ENCODE measurements at places on chromosomes 7 and 10.

- DNase-seq = no peak
Observed at GRCh38 chr7:47772492-47772891, 175.8 kb downstream of the PKD1L1 start.

DNA sequence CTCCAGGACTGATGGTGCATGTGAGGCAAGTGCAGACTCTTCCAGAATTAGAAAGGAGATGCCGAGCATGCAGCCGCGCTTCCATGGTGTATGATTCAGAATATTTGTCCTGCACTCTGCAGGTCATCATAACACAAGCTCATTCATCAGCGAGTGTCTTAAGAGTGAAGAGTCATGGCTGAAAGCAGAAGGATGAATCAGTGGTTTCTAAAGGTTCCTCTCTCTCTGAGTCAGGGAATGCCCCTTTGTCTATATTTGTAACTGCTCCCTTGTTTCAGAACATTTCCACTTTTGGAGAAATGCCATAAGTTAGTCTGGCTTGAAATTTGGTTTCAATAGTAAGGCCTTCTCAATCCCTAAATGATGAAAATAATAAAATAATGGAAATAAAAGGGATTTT is 52.3 kb downstream of the HECW1 start:
- DNase-seq = peak; percentile 85

- DNase-seq = peak; percentile 84
Observed at GRCh38 chr7:28192786-28193585, 12.4 kb upstream of the JAZF1 start.

DNA sequence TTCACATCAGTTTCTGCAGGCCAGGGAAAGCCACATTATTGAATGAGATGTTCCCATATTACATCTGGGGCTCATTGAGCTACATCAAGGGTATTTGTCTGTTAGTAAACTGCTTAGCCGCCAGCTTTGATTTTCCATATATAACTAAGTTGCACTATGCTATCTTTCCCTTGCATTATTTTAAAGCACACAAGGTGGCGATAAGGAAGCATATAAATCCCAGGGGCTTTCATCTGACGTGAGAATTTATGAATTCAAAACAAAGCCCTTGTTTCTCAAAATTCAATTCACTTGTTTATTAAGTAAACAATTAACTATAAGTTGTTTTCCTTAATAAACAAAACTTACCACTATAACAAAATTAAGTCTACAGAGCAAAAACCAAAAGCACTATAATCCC is 334.1 kb upstream of the TPK1 start:
- no peak for DNase-seq

DNA sequence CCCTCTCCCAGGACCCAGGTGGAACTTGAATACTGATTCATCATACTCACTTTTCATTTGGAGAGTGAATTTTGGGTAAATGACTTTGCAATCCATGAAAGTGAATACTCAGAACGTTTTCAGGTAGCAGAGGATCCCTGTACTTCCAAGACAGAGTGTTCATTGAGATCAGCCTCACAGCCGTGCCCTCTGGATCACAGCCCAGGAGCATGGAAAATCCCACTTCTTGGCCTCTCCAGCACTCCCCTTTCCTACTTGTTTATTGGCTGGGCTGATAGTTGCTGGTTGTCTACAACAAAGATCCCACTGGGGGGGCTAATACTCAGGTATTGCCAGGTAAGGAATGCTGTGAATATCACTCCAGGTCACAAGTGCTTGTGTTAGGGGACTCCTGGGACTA is 5.9 kb downstream of the GCK start:
- no peak for DNase-seq

- no peak for DNase-seq
Observed at GRCh38 chr10:132195366-132196075, 8.8 kb downstream of the DPYSL4 start.

GRCh38 chr7:75905785-75906604 is 9.0 kb upstream of the POR start:
- peak; percentile 78 for DNase-seq

DNA sequence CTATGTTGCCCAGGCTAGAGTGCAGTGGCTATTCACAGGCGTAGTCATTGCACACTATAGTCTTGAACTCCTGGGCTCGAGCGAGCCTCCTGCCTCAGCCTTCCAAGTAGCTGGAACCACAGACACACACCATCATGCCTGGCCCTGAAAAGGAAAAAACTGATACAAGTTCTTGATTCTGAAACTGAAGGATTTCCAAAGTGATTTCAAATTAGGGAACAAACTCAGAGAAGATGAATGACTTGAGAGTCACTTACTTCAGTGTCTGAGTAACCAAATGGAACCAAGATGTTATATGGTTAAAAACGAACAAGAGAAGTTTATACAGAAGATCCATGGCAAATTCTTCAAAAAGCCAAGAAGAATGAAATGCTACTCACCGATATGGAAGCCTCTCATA is 14.4 kb downstream of the CWF19L1 start:
- no peak for DNase-seq

DNA sequence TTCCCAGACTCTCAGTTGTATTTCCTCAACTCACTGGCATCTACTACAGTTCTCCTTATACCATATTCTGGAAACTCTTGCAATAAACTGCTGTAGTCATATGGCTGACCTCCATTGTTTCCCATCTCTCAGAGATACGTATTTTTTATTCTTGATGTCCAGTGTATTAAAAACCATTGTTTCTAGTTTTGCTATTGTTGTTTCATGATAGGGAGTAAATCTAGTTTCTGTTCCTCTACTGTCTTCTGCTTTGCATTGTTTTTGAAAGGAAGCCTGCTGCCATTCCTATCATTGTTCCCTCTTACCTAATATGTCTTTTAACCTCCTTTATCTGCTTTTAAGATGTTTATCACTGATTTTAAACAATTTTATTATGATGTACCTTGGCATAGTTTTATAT is 255.0 kb downstream of the ADK start:
- DNase-seq = no peak

DNA sequence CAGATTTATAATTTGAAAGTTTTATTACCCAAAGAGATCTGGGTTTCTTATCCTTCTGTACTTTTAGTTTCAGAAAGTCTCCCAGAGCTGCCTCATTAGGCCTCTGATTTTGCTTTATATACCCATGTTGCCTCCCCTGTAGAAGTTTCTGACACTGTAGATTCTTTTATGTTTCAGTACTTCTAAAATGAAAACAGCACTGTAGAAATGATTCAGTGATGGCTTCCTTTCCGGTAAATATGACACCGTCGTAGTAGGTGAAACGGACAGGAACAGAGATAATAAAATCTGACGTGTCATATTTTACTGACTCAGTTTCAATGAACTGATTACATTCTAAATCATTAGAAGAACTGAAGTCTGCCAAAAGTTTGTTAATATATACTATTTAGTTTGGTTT is 272.7 kb downstream of the TWIST1 start:
- DNase-seq = no peak

GRCh38 chr7:69982197-69982596 is 383.9 kb downstream of the AUTS2 start:
- DNase-seq = peak; percentile 63

- no peak for DNase-seq
Observed at GRCh38 chr10:49230004-49230403, 41.8 kb upstream of the TMEM273 start.

GRCh38 chr7:90797596-90797995 is 201.5 kb downstream of the CDK14 start:
- no peak for DNase-seq

DNA sequence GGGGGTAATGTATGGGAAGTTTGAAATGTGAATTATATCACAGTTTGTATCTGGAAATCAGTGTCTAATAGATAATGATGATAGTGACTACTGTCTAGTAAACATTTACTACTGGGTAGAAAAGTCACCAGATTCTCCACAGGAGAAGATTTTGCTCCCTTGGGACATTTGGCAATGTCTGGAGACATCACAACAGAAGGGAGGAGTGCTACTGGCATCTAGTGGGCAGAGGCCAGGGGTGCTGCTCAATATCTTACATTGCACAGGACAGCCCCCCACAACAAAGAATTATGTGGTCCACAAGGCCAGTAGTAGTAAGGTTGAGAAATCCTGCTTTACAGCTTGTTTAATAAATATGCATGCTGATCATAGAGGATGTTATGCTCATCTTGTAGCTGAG is 92.3 kb upstream of the PRPS1L1 start:
- peak; percentile 15 for DNase-seq

- DNase-seq = no peak
Observed at GRCh38 chr10:86321568-86321967, 45.0 kb downstream of the GRID1 start.

GRCh38 chr7:47443049-47443448 is 138.9 kb downstream of the TNS3 start:
- DNase-seq = no peak

DNA sequence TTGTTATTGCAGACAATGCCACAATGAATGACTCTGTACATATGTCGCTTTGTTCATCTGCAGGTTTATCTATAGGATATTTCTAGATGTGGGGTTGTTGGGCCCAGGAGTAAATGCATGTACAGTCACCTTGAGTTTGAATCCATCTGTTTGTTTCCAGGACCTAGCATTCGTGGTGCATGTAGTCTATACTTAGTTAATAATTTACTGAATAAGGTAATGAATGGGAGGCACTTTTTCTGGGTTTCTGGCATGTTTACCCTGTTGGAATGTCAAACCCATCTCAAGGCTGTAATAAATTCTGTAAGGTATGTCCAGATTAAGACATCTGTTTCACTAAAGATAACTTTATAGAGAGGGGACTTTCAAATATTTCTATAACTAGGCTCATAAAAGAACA is 23.5 kb downstream of the HECTD2 start:
- no peak for DNase-seq

DNA sequence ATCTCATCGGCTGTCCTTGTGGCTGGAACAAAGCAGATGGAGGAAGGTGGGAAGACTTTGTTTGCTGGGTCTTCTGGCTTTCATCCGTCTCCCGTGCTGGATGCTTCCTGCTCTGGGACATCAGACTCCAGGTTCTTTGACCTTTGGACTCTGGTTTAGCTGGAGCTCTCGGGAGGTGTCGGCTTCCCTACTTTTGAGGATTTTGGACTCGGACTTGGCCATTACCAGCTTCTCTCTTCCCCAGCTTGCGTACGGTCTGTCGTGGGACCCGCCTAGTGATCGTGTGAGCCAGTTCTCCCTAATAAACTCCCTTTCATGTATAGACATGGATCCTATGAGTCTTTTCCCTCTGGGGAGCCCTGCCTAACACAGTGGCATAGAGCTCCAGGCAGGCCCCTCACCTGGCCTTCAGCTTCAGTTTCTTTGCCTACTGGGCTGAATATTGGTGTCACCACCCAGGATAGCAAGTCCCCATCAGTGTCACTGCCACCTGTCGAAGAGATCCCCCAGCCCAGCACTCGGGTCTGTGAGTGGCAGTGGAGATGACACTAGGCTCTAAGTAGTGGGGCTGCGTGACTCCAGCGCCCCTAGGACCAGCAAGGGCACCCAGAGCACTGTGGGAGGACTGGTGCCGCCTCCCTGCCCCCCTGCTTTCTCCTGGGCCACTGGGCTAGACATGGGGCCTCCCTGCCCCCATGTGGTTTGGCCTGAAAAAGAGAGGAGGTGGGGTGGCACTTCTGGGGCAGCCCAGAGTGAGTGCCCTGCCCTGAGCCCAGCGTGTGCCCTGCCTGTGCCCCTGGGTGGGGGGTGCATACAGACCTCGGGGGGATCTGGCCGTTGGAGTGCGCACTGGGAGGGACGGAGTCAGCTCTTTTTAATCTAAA is 135.6 kb downstream of the LHPP start:
- no peak for DNase-seq

GRCh38 chr7:8382004-8382730 is 51.2 kb upstream of the NXPH1 start:
- no peak for DNase-seq

- DNase-seq = peak; percentile 44
Observed at GRCh38 chr7:94400022-94400421, 5.3 kb downstream of the COL1A2 start.

DNA sequence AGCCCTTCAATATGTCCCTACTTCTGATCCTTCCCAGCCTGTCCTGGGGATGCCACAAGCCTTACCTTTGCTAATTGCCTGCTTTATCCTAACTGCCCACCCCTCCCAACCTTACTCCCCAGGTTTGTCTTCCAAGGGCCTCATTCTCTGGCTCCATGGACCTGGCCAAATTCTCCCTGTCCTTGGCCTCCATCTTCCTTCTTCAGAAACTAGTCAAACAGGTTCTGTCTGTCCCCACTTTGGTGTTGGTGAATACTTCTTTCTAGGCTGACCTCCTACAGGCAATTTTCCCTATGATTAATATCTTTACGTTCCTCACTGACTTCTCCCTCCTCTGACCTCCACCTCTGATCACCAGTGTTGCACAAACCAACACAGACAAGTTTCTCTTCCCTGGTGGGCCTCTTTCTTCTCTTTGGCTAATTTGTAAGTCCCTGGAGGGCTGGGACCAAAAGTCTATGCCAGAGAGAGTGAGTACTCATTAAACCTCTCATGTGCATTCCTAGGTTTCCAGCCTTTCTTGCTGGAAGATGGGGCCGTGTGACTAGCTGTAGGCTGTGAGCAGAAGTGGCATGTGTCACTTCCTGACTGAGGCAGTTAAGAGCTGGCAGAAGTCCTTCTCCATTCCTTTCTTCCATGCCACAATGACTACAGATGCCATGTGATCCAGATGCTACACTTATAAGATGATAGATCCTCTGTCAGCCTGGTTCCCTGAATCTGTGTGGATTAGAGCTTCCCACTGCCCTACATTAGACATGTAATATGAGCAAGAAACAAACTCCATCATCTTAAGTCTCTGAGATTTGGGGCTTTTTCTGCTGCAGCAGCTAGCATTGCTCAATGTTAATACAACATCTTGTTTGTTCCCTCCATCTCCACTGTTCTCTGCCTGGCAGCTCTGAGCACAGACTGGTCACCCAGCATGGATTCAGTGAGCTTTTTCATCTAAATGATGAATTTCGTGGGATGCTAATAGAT is 382.7 kb downstream of the RPS24 start:
- peak; percentile 15 for DNase-seq

GRCh38 chr7:42753811-42754363 is 158.0 kb downstream of the C7orf25 start:
- no peak for DNase-seq

GRCh38 chr10:129024046-129024445 is 443.0 kb upstream of the MGMT start:
- DNase-seq = no peak

DNA sequence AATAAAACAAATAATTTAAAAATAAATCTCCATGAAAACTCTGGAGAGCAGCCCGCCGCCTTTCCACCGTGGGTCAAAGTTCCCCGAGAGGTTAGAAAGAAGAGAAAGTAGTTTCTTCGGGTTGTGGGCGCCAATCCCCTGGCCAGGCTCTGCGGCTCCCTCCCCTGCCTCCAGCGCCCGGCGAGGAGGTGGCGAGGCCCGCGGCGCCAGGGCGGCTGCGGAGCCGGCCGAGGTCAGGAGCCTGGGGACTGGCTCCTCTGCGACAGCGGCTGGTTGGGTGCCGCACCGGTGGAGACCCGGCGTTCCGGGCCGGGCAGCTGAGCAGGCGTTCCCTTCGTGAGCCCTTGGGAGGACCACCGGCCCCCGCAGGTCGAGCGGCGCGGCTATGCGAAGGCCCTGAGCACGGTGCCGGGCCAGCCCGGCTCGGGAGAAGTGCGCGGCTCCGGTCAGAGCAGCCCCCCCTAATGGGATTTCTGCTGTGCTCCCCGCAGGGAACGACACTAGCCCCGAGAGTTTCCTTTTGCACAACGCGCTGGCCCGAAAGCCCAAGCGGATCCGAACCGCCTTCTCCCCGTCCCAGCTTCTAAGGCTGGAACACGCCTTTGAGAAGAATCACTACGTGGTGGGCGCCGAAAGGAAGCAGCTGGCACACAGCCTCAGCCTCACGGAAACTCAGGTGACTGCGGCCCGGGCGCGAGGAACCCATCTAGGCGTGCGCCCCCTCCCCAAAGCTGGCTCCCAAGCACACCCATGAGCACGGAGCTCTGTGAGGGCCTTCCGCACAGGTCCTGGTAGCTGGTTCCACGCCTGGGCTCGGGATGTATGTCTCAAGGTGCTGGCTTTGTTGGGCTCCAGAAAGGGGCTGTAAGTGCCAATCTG is 2.8 kb downstream of the EMX2 start:
- no peak for DNase-seq

Measured in adipocyte (in vitro differentiated cells).